ENCODE measurements at places on chromosomes 3 and 15. TPM values are rescaled to one million over a fixed set of nuclear protein-coding genes. Genes with fewer than 3 reads are reported as not detected.

DNA sequence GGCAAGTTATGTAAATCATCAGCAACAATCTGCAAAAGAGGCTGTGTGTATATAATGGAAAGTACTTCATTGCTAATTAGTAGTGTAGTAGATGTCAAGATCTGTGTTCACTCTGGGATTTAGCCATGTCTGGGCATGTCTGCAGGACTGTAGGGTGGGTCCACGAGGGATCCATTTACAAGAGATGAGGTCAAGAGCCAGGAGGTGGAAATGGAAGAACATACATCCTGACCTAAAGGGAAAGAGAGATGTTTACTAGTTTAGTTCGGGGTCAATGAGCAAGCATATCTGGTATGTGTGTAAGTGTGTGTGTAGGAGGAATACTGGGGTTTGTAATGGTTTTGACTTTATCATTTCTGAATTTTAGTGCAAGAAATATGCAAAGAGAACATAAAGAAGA is 171.5 kb upstream of the NANOGP8 start:
- no peak for DNase-seq

SAMMSON gene
- total RNA-seq: not detected

GRCh38 chr3:190302212-190302867 is 19.9 kb downstream of the CLDN1 start:
- no peak for DNase-seq

GRCh38 chr3:127276995-127277394 is 10.9 kb downstream of the PRR20G start:
- DNase-seq: no peak

DNA sequence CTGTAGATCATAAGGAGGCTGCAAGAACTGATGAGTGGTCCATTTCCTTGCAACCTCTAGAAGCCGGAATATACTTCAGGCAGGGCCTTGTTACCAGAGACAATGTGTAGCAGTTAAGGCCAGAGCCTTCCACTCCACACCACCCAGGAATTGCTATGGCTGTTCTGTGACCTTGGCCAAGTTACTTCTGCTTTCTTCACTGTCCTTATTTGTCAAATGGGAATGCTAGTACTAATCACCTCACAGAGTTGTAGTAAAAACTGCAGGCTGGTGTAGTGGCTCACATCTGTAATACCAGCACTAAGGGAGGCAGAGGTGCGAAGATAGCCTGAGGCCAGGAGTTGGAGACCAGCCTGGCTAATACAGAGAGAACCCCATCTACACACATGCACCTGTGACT is 28.7 kb upstream of the RPN1 start:
- DNase-seq: no peak
